NCI-H1048 (cell line): ENCODE measurements at places on chromosomes 11 and 22.

DNA sequence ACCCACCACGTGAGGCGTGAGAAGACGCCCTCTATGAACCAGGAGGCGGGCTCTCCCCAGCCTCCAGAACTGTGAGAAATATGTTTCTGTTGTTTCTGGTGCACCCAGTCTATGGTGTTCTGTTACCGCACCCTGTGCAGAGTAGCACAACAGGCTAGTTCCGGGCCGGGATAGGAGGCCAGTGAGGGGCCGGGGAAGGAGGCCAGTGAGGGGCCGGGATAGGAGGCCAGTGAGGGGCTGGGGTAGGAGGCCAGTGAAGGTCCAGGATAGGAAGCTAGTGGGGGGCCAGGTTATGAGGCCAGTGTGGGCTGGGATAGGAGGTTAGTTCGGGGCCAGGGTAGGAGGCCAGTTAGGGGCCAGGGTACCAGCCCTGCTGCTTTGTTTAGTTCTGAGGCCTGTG lies 204.6 kb downstream of the BARX2 start:
- DNase-seq: no peak

DNA sequence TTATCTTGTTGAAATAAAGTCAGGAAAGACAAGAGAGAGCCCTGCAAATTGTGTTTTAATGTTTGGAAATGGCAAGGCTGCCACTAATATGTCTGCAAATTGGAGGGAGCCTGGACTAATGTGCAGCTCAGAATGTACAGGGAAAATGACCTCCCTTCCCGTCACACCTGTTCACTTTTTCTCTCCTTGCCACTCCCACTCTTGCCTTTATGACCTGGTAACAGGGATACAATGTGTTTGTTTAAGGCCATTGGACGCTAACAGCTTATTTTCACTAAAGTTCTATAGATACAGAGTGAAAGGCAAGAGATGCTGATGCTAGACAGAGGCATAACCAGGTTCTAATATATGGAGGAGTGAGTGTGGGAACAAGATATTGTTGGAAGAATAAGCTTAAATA lies 203.9 kb downstream of the RAB38 start:
- DNase-seq: no peak

DNA sequence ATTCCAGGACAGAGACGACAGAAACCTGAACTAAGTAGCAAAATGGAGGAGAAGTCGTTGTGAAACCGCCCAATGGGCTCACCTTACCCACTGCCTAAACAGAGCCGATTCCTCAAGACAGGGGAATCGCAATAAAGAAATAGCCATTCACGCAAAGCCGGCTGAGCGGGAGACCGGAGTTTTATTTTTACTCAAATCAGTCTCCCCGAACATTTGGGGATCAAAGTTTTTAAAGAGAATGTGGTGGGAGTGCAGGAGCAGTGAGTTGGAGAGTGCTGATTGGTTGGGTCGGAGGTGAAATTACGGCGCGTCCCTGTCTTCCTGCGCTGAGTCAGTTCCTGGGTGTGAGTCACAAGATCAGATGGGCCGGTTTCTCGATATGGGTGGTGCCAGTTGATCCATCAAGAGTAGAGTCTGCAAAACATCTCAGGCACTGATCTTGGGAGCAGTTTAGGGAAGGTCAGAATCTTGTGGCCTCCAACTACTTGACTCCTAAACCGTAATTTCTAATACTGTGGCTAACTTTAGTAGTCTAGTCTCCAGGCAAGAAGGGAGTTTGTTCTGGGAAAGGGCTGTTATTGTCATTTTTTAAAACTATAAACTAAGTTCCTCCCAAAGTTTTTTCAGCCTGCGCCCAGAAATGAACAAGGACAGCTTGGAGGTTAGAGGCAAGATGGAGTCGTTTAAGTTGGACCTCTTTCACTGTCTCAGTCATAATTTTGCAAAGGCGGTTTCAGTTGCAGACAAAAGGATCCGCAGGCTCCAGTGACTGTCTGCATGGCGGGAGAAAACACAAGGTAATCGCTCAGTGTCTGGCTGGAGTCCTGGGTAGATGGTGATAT lies 34.1 kb downstream of the OR4D9 start:
- no peak for DNase-seq

DNA sequence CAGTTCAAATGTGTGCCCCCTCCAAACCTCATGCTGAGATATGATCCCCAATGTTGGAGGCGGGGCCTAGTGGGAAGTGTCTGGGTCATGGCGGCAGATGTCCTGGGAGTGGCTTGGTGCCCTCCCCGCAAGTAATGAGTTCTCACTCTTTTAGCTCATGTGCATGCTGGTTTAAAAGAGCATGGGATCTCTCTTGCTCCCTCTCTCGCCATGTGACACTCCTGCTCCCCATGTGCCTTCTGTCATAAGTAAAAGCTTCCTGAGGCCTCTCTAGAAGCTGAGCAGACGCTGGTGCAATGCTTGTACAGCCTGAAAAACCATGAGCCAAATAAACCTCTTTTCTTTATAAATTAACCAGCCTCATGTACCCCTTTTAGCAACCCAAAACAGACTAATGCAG lies 98.8 kb downstream of the SGSM3 start:
- no peak for DNase-seq

DNA sequence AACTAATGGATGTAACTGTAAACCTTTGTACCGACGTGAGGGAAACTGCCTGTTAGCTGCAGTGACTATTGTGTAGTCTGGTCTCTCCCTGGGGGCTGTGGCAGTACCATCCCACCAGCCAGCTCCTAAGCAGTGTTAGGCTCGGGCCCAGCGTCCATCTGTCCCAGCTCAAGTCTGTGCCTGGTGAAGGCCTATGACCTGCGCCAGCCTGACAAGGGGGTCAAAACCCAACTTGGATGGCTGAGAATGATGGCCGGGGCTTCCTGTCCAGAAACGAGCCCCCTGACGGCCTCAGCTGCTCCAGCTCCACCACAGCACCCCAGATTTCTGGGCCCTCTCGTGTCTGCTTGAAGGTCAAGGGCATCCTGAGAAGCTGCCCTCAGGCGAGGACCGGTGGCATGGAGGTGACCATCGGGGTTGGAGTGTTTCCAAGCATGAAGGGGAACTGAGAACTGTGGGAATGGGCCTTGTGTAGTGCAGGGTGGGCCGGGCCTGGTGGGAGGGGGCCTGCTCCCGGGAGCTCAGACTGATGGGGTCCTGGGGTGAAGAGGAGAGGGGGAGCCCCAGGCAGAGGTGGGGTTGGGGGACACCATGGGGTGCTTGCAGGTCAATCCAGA lies 14.3 kb upstream of the SPI1 start:
- DNase-seq: no peak

GRCh38 chr11:86874304-86875056 lies 74.1 kb downstream of the PRSS23 start:
- DNase-seq: no peak

DNA sequence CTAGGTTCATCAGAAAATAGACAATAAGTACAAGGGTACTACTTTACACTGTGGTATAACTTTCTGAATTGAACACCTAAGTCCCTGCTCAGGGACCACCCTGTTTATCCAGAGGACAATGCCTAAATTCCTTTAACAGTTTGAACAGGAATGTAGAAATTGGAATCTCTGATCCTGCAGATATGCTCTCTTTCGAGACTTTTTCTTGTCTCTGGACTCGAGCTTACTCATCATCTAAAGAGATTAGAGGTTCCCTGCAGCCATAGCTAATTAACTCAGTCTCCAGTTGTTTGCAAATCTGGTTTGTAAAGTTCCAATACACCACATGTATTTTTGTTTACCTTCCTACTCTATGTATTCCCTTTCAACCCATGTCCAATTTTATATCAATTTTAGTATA lies 1.0 kb downstream of the HOATZ start:
- no peak for DNase-seq

DNA sequence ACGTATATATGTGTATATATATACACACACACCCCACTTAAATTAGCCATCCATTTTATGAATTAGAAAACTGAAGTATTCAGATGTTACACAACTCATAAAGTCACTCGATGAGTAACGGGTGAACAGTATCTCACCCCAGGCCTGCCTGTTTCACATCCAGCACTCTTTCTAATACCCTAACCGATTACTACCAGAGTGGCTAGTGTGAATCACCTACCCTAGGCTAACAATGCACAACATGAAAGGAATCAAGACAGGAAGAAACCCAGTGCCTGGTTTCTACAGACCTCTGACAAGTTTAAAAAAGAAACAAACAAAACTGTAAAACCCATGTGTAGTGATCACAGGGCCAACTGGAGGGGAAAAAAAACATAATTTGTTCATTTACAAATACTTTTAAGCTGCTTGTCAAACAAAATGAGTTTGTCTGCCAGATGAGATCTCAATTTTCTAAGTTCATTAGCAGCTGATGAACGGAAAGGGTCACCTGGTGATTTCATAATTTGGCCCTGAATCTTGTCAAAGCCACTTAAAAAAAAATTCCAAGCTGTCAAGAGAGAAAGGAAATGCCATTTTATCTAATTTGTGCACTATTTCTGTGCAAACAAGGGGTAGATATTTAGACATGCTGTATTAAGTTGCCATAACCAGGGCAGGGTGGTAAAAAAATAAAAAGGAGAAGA lies 134.8 kb downstream of the LARGE1 start:
- no peak for DNase-seq

- DNase-seq: no peak
Measured at GRCh38 chr11:9827708-9828107, 163.8 kb downstream of the SWAP70 start.

GRCh38 chr22:30427871-30428270 lies 2.3 kb downstream of the MTFP1 start:
- DNase-seq: no peak

- DNase-seq: no peak
Measured at GRCh38 chr11:117205211-117205818, 6.1 kb downstream of the TAGLN start.

DNA sequence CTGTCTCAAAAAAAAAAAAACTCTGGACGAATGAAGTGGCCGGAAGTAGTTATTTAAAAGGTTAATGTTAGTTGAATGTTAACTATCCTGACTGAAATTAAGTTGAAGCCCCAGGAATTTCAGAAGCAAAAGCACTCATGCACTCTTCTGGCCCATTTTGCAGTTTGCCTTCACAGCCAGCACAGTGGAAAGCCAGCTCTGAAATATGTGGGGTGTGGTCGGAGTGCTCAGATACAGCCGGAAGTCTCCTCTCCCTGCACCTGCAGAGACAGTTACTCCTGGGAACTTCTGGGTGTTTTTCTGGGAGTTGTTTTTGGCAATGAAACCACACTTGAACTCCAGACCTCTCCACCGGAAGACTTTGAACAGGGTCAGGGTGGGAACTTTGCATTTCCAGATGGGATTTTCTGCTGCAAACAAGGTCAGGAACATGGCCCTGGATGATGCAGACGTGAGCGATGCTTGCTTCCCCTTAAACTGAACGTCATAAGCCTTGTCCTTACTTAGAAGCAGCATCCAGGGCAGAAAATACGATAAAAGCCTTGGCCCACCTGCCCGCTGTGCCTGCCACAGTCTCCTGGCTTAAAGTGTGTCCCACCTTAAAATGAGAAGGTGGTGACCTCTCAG lies 21.5 kb upstream of the CABP2 start:
- no peak for DNase-seq

DNA sequence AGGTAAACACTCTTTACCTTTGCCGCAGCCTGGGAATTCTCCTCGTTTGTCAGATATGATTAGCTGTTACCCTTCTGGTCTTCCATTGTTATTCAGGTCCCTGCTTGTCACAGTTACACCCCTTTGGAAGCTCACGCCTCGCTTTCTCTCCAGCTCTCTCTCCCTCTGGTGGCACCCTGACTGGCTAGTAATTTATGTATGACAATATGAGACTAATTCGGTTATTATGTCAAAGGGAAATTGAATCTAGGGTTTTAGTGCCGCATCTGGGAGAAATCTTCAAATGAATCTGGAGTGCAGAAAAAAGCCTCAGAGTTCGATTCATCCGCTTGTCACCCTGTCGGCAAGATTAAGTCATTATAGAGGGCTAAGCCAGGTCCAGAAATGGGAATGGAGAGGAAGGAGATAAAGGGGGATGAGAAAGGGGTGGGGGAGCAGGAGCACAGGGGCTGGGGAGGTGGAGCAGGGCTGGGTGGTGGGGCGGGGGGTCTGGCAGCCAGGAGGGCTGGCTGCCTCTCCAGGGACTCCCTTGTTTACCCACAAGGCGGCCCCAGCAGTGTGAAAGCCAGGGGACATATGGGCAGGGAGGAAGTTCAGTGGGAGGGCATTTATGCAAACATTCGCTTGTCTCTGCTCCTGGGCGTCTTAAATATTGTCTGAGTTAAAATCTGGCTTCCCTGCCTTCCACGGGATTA lies 179.0 kb upstream of the NECTIN1 start:
- no peak for DNase-seq

GRCh38 chr11:72788241-72788640 lies 5.6 kb downstream of the STARD10 start:
- no peak for DNase-seq

DNA sequence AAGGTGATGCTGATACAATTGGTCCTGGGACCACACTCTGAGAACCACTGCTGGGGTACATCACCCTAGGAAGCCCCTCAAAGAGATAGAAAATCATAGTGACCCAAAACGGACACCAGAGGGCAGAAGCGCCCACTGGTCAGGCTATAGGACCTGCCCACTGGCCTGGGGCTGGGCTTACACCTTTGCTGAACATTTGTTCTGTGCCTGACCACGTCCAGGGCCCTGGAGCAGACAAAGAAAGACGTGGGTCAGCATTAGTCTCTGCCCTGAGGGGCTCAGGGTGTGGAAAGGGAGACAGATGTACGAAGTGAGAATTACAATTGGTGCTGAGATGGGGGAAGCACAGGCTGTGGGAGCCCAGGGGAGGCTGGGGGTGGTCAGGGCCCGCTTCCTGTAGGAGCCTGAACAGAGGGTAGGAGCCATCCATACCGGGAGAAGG lies 14.4 kb upstream of the SERPINH1 start:
- no peak for DNase-seq

DNA sequence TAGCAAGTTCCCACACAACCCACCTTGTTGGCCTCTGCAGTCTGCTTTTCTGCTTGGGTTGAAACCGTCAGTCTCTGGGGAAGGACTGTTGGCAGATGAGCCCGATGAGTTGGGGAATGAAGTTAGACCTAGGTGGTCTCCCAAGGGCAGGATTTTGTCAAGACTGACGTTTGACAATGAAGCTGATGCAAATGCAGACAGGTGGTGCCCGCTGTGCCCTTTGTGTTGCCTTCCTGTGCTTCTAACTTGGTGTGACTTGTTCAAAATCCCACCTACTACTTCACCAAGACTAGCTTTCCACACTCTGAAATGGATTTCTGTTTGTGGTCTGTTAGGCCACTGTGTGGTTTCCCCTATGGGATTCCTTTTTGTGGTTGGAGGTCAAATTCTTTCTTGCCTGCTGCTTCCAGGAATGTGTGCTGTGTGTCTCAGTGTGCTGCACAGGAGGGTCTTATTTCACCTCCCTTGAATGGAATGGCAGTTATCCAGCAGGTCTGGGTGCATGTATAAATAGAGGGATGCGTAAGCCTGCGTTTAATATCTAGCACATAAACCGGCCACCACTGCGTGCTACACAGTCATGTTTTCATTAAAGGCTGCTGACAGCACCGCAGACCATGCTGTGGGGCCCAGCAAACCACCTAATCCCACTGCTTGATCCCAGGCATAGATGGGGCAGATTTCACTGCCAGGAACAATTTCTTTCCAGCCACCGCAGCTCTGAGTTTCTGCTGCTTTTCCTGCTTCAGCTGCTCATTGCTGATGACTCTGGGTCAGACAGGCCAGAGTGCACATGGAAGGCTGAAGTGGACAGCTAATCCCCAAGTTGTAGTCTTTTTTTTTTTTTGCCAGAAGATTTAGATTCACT lies 44.8 kb downstream of the ADAMTS8 start:
- DNase-seq: no peak

- no peak for DNase-seq
Measured at GRCh38 chr11:102293873-102294601, 23.2 kb upstream of the BIRC3 start.
